ENCODE measurements at places on chromosomes 7 and 10. TPM values are rescaled to one million over a fixed set of nuclear protein-coding genes. Genes with fewer than 3 reads are reported as not detected.

Gene ITIH5
- total RNA-seq = 3.8 TPM

Gene SAMD8
- total RNA-seq = 13.1 TPM

Gene WNT8B
- total RNA-seq = not detected

Gene C10orf62
- total RNA-seq = 0.13 TPM

Gene LRRC4
- total RNA-seq = 1.0 TPM
